ENCODE measurements at places on chromosomes 1 and 21.

- no peak for DNase-seq
Measured at GRCh38 chr1:247430434-247430833, 14.5 kb downstream of the NLRP3 start.

DNA sequence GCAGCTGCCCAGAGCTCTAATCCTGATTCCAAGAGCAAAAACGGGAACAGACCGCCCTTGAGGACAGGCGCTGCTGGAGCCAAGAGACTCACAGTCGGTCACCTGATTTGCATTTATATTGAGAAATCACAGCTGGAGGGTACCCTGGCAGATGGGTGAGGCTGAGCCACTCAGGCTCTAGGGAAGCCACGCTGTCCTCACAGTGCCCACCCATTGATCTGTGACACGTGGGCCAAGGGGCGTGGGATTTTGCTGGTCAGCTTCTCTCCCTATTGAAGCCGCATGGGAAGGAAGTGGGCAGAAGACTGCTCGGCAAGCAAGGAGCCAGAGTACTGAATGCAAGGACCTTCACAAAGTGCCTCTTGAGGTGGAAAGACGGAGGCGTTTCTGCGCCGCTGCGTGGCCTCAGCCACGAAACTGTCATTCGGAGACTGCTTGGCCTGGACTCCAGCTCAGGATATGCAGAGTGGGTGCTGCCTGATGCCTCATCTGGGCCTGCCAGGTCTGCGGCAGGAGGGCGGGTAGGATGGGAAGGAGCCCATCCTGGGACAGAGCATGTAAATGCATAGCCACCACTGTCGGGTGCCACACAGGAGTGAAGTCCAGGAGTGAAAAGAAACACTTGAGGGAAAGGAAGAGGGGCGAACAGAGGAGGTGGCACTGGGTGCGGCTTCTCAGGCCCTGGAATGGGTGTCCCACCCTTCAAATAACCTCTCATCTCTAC lies 139.8 kb downstream of the PGBD5 start:
- no peak for DNase-seq

GRCh38 chr1:54463259-54464030 lies 57.3 kb upstream of the SSBP3 start:
- DNase-seq = no peak

DNA sequence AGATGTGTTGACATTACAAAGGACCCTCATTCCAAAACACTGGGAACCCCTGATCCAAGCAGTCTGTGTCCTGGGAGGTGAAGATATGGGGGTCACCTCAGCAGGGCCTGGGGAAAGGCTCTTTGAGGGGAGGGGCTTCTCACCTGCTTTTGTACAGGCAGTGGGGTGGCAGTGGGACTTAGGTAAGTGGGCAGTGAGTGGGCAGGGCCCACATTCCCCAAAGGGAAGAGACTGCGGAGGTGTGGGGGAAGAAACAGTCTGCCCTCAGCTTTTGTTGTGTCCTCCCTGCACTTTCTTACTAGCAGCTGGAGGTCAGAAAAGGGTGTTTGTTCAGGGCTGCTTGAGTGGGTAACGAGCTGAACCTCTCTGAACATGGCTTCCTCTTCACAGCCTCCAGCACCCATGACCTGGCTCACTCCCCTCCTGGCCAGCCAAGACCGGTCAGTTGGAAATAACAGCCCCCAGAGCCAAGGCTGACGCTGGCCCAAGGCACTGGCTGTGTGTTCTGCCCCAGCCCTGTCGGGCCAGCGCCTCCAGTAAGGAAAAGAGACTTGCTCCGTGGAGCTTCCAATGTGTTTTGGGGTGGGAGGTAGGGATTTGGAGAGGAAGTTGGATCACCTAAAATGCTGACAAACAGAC lies 173.5 kb downstream of the PSMG1 start:
- DNase-seq = no peak

DNA sequence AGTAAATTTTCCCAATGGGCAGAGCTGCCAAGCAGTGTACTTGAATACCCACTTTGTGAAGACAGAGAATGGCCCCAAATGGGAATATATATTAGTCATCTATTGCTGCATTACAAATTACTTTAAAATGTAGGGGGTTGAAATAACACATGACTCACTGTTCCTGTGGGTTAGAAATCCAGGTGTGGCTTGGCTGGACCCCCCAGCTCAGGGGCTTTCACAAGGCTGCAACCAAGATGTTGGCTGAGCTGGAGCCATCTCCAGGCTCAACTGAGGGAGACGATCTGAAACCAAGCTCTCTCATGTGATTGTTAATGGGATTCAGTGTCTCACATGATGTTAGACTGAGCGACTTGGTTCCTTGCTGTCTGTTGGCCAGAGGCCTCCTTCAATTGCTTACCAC lies 33.4 kb upstream of the ARHGAP29 start:
- no peak for DNase-seq

GRCh38 chr1:63155437-63155836 lies 166.9 kb upstream of the FOXD3 start:
- no peak for DNase-seq

- no peak for DNase-seq
Measured at GRCh38 chr21:20270365-20271055, 727.7 kb upstream of the NCAM2 start.

GRCh38 chr21:44709426-44710293 lies 1.7 kb downstream of the TSPEAR start:
- DNase-seq = no peak

- no peak for DNase-seq
Measured at GRCh38 chr1:56135069-56135863, 444.1 kb downstream of the PLPP3 start.

DNA sequence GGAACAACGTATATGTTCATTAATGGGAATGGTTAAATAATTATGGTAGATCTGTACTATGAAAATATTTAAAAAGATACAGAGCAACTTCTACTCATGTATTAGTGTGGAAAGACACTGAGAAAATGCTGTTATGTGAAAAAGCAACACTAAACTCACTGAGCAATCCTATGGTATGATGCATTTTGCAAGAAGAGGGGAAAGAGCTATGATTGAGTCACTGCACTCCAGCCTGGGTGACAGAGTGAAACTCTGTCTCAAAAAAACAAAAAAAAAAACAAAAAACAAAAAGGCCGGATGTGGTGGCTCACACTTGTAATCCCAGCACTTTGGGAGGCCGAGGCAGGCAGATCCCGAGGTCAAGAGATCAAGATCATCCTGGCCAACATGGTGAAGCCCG lies 44.4 kb downstream of the ATP5PO start:
- DNase-seq = no peak

GRCh38 chr1:91075233-91076135 lies 53.6 kb upstream of the ZNF644 start:
- DNase-seq = no peak

- no peak for DNase-seq
Measured at GRCh38 chr1:112508278-112509004, at the start of gene WNT2B. WNT2B (plus strand) TSS chr1:112508965; CDS start chr1:112509263, 298 bp downstream.

GRCh38 chr1:18597160-18598042 lies 33.2 kb upstream of the PAX7 start:
- DNase-seq = peak; percentile 32

DNA sequence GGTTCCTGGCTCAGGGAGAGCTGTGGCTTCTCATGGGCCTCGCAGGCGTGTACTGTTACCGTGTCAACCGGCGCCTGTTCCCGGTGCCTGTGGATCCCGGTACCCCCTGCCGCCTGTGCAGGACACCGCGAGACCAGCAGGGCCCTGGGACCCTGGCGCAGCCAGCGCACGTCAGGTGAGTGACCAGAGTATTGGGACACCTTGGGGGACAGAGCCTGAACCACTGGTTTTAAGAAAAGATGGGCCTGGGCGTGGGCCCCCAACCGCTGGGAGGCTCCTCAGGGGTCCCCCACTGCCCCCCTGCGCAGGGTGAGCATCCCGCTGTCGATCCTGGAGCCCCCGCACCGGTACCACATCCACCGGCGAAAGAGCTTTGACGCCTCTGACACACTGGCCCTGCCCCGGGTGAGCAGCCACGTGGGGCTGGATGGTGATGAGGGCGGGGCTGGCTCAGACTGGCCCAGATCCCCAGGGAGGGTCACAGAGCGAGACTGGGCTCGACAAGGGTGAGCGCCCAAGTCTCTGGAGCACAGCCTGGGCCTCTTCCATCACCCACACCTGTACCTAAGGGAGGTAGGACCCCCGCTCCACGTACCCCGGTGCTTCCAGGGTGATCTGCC lies 10.5 kb downstream of the MIIP start:
- no peak for DNase-seq

DNA sequence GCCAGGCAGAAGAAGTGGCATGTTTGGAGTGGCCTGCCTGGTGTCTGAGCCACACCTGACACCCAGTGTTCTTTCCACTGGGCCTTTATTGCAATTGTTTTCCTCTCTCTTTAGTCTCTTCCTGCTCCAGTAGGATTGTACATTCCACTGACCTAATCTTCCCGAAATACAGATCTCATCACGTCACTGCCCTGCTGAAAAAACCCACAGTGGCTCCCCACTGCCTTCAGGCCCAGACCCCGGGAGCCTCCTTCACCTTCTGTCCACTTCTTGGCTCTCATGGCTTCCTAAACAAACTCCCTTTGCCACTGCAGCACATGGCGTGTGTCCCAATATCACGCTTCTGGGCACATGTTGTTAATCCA lies 25.3 kb upstream of the ATP5PO start:
- no peak for DNase-seq

DNA sequence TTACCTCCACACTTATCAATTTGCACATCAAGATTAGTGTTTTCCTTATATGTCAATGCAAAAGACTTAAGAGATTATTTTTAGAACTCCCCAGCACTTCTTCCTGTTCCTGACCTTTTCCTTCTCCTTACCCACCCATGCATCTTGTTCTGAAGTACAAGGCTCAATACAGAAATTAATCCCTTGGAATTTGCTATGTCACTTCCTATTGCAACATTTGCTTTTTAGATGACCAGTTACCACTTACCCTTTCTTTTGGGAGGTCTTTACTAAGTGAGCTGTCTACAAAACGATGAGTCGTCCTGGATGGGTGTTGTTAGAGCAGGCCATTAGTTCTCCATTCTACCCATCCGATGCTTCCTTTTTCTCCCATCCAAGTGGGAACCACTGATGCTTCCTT lies 221.2 kb downstream of the FMN2 start:
- peak; percentile 89 for DNase-seq

DNA sequence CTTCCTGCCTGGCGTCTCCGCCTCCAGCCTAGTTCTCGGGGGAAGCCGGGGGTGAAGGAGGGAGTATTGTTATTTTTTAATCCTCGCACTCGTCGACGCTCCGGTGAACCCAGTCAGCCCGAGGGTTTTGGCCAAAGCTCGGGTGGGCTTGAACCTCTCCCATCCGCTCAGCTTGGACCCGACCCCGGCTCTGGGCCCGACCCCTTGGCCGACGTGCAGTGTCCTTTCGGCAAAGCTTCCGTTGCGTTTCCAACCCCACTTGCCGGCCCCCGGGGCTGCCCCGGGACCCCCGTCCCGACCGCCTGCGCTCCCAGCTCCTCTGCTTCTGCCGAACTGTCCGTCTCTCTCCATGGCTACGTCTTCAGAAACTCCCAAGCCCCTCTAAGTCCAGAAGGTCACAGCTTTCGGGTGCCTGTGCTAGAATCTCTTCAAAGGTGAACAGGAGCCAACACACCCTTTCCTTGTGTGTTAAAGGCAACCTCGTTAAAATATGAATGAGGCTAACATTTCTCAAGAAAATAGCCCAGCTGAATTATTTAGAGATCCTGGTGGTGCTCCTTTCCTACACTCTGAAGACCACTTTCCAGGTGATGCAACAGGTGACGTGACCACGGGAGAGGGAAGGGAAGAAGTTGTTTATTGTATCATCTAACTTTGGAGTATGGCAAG lies 647 bp downstream of the DESI2 start:
- peak; percentile 28 for DNase-seq
